HepG2 (cell line): ENCODE measurements at places on chromosomes 7 and 10. TPM values are rescaled to one million over a fixed set of nuclear protein-coding genes. Genes with fewer than 3 reads are reported as not detected.

GRCh38 chr7:40758590-40758989 lies 623.8 kb downstream of the SUGCT start:
- H3K27me3 ChIP-seq, result no peaks in the 10 kb centered on the region
- no peak overlapping the region for H3K27ac ChIP-seq
- no peaks in the 10 kb centered on the region for H3K36me3 ChIP-seq
- no peak overlapping the region for H3K4me3 ChIP-seq
- H3K4me1 ChIP-seq, result peaks cover 66% of the 10 kb centered on the region

DNA sequence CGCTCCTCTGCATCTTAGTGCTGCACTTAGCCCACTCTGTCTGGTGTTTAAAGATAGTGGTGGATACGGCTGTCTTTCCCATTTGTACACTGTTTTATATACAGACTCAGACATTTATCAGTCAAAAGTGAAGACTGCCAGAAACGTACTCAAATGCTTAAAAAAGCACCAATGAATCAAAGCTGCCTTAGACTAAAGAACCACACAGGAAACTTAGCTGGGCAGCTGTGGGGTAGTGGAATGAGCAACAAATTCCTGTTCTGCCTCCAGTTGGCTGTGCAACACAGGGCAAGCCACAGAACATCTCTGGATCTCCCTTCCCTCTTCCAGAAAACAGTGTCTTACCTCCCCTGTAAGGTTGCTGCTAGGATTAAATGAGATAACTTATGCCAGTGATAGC lies 76.0 kb downstream of the ATXN7L1 start:
- H3K27me3 ChIP-seq, result no peaks in the 10 kb centered on the region; the same call in 1 of the 2 replicates
- DNase-seq, result no peak
- no peak overlapping the region for H3K27ac ChIP-seq
- no peaks in the 10 kb centered on the region; the same call in 1 of the 2 replicates for H3K36me3 ChIP-seq
- peaks cover 29% of the 10 kb centered on the region for H3K4me1 ChIP-seq
- no peak overlapping the region for H3K4me3 ChIP-seq

DNA sequence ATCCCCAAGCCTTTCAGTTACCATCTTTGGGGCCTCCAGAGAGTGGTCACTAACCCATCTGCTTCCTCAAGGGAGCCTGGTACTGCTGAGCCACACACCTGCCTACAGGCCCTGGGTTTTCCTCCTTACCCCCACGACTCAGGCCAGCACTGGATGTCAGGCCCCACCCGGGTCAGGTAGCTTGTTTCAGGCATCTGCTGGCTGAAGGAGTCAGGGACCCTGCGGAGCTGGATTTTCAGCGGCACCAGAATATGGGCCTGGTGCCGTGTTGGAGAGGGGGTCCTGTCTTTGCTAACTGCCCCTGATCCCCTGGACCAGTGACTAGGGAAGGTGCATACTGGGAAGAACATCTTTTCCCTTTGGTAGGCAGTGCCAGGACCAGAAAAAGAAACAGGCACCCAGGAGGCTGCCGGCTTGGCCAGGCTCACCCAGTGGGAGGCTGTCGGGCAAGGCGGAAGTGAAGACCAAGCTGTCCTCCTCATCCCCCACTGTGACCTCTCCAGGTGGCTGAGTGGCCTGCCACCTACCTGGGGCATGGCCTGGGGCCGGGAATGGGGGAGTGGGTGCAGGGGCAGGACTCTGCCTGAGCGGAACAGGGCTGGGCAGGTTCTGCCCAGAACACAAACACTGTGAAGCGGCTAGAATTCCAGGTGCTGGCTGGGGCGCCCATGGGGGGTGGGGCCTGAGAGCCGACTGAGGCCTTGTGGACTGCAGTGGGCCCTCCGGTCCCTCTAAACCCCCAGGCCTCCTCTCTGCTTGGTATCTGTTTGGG lies 12.4 kb upstream of the SAMD8 start:
- no peak overlapping the region for H3K4me3 ChIP-seq
- H3K27ac ChIP-seq, result no peak overlapping the region
- no peak for DNase-seq
- H3K4me1 ChIP-seq, result peaks cover 37% of the 10 kb centered on the region

Gene GSDME
- 27.2 and 28.2 TPM in 2 replicates for polyA plus RNA-seq

- H3K27ac ChIP-seq, result no peak overlapping the region
- H3K36me3 ChIP-seq, result peaks cover 55% of the 10 kb centered on the region; the same call in 2 of the 3 replicates
- DNase-seq, result peak; percentile 7
- no peak overlapping the region for H3K4me3 ChIP-seq
Observed at GRCh38 chr7:149598721-149599308, 101.2 kb upstream of the ZNF746 start.

Gene CFAP46
- polyA plus RNA-seq, result 0.10 and 0.24 TPM in 2 replicates

DNA sequence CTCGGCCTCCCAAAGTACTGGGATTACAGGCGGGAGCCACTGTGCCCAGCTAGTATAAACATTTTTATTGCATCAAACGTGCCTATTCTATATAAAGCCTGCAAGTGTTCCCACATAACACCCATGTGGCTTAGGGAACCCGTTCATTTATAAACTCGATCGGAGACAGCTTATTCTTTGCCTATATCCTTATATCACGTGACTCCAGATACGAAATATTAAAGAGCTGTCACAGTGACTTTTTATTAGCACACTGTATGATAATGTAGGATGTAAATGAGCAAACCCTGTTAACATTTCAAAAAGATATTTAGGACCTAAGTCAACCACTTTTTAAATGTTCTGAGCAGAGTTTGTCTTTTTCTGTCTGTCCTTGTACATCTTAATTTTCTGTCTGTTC lies 642.9 kb upstream of the ADARB2 start:
- no peak overlapping the region for H3K4me3 ChIP-seq
- no peaks in the 10 kb centered on the region for H3K4me1 ChIP-seq
- no peak for DNase-seq
- no peaks in the 10 kb centered on the region for H3K36me3 ChIP-seq
- H3K27ac ChIP-seq, result no peak overlapping the region
- H3K27me3 ChIP-seq, result no peaks in the 10 kb centered on the region

DNA sequence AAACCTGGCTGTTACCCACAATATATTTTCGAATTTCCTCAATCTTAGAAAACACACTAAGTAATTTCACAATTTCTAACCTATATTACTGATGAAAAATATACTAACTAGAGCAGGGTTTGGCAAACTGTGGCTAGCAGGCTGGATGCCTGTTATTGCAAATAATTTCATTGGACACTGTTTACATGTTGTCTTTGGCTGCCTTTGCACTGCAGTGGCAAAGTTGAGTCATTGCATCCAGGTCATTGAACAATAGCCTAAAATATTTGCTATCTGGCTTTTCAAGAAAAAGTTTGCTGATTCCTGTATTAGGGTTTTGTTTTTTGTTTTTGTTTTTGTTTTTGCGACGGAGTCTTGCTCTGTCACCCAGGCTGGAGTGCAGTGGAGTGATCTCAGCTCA lies 47.2 kb downstream of the KIF11 start:
- no peak for DNase-seq
- peaks cover 46% of the 10 kb centered on the region for H3K36me3 ChIP-seq
- H3K4me1 ChIP-seq, result peaks cover 8% of the 10 kb centered on the region
- no peak overlapping the region for H3K27ac ChIP-seq
- no peak overlapping the region for H3K4me3 ChIP-seq
- no peaks in the 10 kb centered on the region for H3K27me3 ChIP-seq

DNA sequence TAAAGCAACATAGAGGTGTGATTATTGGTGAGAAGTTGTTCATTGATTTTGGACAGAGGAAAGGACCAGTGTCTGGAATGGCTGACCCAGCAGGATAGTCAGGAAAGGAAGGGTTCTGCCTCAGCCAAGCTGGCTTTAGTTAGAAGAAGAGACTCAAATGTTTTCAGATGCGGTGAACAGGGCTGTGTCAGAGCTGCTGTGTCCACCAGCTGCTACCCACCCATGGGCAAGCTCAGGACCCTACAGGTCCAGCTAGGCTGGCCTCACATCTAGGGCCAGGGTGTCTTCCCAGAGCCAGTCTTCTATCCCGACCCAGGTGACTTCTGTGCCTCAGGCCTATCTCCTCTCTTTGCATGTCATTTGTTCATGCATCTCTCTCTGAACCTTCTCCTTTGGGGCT lies 37.3 kb upstream of the CXCL12 start:
- no peaks in the 10 kb centered on the region; the same call in 1 of the 2 replicates for H3K27me3 ChIP-seq
- no peaks in the 10 kb centered on the region for H3K4me1 ChIP-seq
- no peak overlapping the region for H3K27ac ChIP-seq
- H3K4me3 ChIP-seq, result no peak overlapping the region

DNA sequence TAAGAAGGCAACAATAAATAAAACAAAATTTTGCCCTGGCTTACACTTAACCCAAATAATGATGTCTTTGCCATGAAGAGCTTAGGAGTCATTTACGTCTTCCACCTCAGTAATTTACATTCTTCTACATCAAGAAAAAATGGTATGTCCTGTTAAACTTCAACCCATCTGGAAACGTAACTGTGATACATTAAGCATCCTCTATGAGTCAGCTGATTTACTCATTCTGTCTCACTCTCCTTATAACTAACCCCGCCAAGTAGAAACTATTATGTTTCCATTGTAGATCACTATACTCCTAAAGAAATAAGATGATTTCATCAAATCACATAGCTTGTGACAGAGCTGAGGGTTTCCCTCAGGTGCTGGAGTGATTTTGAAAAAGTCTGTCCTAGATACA lies 330.7 kb downstream of the CDC14C start:
- no peaks in the 10 kb centered on the region for H3K27me3 ChIP-seq
- H3K4me3 ChIP-seq, result no peak overlapping the region
- no peak for DNase-seq
- no peaks in the 10 kb centered on the region for H3K36me3 ChIP-seq

DNA sequence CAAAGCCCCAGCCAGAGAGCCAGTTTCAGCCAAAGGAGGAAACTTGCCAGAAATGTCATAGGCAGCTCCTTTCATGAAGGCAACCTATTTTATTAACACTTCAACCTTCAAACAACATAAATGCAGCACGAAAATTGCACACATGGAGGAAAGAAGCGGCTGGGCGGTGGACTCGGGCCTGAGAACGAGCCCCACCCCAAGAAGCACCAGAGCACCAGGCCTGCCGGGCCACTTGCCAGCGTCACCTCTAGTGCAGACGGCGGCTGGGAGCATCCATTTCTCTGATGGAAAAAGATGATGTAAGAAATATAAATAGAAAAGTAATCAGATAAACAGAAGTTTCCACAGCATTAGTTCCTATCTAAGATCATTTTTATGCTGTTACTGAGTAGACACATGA lies 100.0 kb downstream of the TCERG1L start:
- no peak overlapping the region for H3K27ac ChIP-seq
- H3K4me1 ChIP-seq, result no peaks in the 10 kb centered on the region
- H3K36me3 ChIP-seq, result no peaks in the 10 kb centered on the region
- no peak for DNase-seq
- no peak overlapping the region for H3K4me3 ChIP-seq
- H3K27me3 ChIP-seq, result peaks cover 53% of the 10 kb centered on the region

DNA sequence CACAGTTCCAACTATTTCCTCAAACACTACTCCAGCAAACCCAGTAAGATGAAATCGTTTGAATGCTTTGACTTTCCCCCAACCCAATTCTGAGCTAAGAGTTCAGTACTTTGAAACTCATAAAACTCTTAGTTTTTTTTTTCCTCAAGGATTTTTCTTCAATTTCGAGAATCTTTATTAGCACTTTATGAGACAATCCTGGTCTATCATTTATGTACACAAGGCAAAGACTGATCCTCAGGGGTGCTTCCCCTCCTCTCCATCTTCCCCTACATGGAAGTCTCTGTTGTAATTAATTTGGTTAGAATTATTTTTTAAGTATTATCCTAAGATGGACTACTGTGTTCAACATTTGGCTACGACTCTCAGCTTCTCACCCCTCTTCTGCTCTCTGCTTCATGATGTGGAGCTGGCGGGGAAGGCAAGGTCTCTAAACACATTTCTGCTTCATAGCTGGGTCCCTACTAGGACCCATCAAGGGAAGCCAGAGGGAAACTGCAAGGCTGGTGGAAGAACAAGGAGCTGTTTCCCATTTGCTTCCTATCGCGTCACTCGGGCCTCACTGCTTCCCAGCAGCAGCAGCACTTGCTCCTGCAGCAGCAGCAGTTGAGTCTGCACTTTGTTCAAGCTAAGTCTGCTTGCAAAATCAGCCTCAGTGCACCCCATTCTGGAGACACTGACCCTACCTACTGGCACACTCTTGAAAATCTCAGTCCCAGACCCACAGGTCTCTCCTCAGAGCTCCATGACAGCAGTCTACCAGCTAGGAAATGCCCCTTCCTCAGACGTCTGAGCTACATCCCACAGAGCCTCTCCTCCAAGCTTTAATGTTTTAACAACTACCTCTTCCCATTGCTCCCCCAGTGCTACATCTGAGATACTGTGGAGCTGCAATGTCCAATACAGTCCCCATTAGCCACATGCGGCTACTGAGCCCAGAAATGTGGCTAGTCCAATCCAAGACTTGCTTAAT lies 90.0 kb downstream of the CHCHD3 start:
- no peaks in the 10 kb centered on the region for H3K27me3 ChIP-seq
- DNase-seq, result no peak
- H3K36me3 ChIP-seq, result no peaks in the 10 kb centered on the region
- no peak overlapping the region for H3K4me3 ChIP-seq
- 0 out of 2 replicates have a peak, but pooled peaks cover 10% of the 10 kb centered on the region for H3K4me1 ChIP-seq
- H3K27ac ChIP-seq, result no peak overlapping the region

- H3K4me1 ChIP-seq, result no peaks in the 10 kb centered on the region
- H3K36me3 ChIP-seq, result no peaks in the 10 kb centered on the region
- H3K4me3 ChIP-seq, result no peak overlapping the region
- no peak overlapping the region for H3K27ac ChIP-seq
- no peaks in the 10 kb centered on the region for H3K27me3 ChIP-seq
Observed at GRCh38 chr7:48611993-48612392, 312.4 kb upstream of the CDC14C start.

GRCh38 chr7:9013940-9014339 lies 580.5 kb downstream of the NXPH1 start:
- H3K36me3 ChIP-seq, result no peaks in the 10 kb centered on the region
- H3K27ac ChIP-seq, result no peak overlapping the region
- no peak overlapping the region for H3K4me3 ChIP-seq

Gene ZNF487
- 6.6 and 8.8 TPM in 2 replicates for polyA plus RNA-seq

- no peaks in the 10 kb centered on the region for H3K27me3 ChIP-seq
- DNase-seq, result no peak
- H3K4me3 ChIP-seq, result no peak overlapping the region
Observed at GRCh38 chr10:16681521-16681920, 135.7 kb downstream of the RSU1 start.

Gene SEMA3E
- not detected in 2 replicates for polyA plus RNA-seq

DNA sequence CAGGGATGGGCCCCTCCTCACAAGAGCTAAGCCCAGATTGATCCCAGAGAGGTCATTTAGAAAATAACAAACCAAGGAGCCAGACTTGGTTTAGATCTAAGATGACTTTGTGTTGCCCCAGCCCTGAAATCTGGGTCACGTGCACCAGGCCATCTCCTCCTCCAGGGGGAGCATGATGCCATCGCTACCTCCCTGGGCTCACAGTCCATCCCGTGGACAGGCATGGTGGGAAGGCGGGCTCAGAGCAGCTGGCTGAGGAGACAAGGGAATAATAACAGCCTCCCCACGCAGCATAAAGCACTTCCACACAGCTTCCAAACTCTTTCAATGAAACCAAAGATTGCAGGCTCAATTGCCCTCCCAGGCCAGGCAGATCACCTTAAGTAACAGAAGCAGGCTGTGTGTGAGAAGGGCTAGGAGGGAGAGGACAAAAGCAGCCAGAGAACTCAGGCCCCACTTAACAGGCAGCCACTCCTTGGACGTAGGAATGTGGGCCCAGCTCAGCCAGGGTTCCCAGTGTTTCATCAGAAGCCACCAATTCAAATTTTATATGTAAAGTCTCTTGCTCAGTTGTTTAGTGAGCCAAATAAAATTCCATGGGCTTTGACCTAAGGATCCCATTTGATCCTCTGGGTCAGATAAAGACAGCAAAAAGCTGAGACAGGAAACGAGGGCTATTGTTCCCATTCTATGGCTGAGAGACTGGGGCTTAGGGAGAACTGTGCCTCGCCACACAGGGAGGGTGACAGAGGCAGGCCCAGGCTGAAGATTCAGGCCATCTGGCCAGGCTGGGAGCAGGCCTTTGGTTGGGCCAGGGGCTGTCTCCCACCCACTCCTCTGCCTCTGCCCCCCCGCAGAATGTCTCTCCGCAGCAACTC lies 100.2 kb downstream of the COL13A1 start:
- peak; percentile 50 for DNase-seq
- H3K36me3 ChIP-seq, result no peaks in the 10 kb centered on the region
- H3K27ac ChIP-seq, result no peak overlapping the region
